Activated CD8-positive, alpha-beta memory T cell treated with anti-CD3 and anti-CD28 coated beads for 1 hour (primary cell): ENCODE measurements at places on chromosomes 4 and X.

DNA sequence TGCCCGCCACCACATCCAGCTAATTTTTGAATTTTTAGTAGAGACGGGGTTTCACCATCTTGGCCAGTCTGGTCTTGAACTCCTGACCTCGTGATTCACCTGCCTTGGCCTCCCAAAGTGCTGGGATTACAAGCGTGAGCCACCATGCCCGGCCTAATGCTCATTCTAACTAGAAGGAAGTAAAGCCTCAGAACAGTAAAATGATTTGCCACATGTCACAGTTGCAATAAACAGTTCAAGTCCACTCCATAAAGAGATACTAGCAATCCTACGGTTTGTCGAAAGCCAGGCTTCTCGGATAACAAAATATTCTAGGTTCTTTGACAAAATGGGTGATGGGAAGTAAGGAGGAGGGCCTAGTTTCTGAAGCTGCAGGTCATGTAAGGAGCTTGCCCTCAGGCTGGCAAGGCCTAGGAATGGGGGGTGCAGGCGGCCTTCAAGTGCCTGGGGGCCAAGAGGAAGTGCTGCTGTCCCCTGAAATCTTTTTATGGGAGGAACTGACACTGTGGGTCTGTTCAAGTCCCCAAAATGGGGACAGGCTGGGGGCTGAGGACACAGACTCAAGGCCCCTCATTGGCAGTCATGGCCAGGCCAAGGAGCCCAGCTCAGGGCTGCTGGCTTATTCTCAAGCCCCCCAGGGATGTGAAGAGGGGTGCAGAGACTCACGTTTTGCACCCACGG lies 31.8 kb upstream of the ACSL1 start:
- no peak for DNase-seq

GRCh38 chrX:29318012-29318411 lies 730.8 kb downstream of the IL1RAPL1 start:
- no peak for DNase-seq

DNA sequence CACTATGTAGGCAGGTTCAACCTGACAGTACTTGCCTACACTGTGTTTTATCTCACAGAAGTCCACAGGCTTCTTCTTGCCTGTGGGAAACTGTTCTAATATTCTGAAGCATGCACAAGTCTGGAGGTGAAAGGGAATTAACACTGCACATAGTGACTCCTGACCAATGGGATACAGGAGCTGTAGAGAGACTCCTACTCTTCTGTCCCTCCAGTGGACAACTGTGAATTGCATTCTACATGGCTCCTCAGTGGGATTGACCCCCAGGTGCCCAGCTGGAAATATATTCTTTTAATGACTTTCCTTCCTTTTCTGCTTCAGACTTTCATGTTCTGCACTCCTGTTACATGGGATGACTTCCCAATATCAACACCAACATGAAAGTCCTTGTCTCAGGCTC lies 8.2 kb upstream of the YIPF6 start:
- DNase-seq: no peak

GRCh38 chr4:185472103-185472542 lies 590 bp upstream of the CCDC110 start:
- no peak for DNase-seq

DNA sequence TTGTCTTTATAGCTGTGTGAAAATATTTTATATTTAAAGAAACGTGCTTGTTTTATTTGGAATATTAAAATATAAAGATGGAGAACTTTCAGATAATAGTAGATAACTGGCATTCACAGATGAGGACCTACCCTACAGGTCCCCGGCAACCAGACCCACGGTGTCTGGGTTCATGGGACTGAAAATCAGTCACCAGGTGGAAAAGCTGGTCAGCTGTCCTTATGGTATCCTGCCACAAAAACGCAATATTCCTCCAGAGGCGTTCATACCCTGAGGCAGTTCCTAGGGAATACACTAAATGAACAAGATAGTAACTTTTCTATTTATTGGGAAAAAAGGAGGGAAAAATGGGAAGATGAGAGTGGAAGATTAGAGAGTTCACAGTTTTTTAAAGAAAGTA lies 1.2 kb downstream of the TLR6 start:
- no peak for DNase-seq

DNA sequence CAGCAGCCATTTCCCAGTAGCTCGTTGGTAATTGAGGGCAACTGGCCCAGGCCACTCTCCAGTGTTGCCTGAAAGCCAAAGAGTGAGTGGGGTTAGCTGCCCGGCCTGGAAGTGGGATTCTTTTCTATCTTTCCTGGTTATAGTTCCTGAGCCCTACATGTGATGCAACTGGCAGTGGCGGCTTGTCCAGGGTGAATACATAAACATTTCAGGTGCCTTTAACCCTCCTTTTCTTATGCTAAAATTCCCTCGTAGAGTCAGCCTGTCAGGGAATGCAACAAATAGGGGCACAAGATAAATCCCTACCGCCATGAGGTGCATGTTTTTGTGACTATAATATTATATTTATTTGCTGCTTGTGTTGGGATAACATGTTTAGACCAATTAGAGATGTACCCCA lies 13.4 kb upstream of the HERC5 start:
- DNase-seq: no peak

- DNase-seq: no peak
Observed at GRCh38 chr4:115332078-115332477, 218.7 kb upstream of the NDST4 start.

GRCh38 chrX:1462596-1463251 lies 10.0 kb upstream of the ASMTL start:
- DNase-seq: peak; percentile 39

DNA sequence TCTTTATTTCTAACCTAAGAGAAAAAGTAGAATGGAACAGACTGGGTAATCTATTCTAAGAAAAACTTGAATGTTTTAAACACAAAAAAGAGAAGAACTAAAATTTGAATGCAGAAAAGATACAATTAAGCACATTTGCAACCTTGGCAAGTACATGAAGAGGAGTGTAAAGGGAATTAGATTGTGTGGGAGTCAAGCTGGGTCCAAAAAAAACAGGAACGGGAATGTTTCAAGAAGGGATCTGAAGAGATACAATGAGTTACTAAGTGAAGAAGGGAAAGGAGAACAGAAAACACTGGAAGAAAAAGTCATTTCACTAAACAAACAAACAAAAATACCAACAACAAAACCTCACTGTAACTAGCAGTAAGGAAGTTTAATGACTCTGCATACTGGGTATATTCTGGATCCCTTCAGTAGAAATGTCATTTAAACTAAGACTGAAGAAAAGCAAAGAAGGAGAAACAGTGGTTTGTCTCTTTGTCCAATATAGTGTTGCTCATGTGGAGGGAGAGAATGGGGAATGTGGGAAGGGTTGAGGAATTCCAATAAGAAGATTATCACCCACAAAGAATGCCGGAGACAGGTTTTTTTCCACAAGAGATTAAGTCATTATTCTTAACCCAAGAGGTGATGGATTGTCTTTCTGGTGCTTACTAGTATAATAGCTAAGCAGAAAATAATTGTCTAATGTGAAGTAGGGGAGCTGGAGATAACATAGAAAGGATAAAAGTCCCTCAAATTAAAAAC lies 50.4 kb upstream of the PTPN13 start:
- DNase-seq: no peak

DNA sequence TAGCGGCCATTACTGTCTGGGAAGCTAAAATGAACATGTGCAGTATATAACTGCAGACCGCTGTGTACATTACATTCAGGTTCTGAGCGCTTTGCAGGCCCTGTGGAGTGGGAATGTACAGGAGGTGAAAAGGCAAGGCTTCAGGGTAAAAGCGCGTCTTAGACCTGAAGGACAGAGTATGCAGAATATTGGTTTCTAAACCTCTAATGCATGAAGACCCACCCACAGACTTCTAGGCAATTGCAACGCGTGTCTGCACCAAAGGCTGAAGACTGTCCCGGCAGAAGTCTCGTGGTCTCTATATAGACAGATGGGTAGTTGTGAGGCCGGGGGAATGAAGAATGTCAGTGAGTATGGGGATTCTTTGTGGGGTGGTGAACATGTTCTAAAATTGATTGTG lies 5.4 kb downstream of the MAP7D2 start:
- DNase-seq: no peak

DNA sequence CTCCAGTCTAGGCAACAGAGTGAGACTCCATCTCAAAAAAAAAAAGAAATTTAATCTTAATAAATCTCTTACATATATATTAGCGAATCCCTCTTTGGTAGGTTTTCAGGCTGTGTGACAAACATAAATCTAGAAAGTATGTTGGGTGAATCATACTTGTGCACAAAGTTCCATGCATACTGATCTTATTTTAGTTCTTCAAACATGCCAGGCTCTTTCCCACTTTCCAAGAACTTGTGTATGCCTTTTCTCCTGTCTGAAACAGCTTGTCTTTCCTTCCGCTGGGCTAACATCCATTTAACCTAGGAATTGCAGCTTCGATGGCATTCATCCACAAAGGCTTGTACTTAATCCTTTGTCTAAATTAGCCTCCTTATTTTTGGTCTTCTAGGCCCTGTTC lies 156.6 kb upstream of the CASK start:
- DNase-seq: no peak

- no peak for DNase-seq
Observed at GRCh38 chr4:111221371-111221770, 598.5 kb upstream of the PITX2 start.

DNA sequence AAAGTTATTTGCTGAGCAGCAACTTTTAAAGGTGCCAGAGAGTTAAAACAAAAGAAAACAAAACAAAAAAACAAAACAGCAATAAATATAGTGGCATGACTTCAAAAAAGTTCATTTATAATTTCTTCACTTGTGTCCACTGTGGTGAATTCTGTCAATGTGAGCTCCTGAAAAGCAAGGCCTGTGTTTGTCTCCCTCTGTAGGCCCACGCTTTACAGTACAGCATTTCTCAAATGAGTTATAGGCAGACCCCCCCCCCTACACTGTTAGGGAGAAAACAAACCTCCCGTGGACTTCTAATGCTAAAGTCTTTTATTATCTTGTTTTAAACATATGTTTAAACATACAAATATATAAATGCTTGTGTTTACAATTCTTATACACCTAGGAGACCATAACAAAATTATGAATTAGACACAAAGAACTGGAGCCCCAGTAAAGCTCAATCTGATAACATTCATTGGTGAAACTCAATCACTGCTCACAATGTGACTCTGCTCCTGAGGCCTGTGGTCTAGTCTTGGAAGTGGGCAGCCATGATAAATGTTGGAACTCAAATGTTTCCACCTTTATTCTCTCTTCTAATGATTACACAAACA lies 47.0 kb upstream of the SCOC start:
- DNase-seq: no peak

DNA sequence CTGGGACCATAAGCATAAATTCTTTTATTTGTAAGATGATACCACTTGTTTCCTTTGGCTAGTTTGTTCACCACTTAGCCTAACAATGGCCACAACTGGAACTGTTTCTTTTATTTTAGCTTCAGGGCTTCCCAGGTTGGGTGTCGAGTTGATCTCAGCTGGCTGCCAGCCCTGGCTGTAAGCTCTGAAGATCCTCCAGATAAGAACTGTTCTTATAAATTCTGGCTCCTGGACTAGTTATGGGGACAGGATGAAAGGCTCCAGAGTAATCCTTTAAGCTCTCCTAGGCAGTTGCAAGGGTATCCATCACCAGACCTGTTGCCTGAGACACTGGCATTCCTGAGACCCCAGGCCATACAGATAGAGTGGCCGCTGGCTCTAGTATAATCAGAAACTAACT lies 129.4 kb upstream of the ACSL4 start:
- DNase-seq: no peak

DNA sequence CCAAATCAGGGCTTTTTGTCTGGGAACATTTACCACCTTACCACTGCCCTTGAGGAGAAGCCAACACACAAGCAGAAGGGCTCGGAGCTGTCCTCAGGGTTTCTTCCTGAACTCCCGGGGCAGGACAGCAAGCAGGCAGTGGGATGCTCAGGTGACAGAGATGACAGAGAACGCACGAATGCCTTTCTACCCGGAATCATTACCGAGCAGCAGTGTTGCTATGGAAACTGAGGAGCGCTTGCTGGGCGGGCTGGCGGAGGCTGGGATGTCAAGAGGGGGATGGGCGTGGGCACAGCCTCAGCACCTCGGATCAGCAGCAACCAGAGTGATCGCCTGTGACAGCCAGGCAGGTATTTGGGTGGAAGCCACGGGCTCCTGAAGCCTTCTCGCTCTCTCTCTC lies 17.8 kb downstream of the SSR4 start:
- DNase-seq: no peak

DNA sequence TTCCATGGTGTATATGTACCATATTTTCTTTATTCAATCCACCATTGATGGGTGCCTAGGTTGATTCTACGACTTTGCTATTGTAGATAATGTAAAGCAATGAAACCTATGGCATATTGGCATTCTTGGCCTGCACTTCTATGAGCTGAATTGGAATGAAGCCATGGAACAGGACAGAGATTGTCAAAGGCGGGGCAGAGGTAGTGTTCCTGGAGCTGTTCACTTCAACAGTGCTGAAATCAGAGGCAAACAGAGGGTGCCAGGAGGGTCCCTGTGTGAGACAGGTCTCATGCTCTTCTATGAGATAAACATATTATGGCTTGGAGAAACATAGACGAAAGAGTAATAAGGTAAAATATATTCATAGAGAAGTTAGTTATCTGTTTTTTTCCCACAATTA lies 342.6 kb upstream of the VCX start:
- no peak for DNase-seq

GRCh38 chrX:42524379-42524778 lies 253.6 kb downstream of the PPP1R2C start:
- DNase-seq: no peak

DNA sequence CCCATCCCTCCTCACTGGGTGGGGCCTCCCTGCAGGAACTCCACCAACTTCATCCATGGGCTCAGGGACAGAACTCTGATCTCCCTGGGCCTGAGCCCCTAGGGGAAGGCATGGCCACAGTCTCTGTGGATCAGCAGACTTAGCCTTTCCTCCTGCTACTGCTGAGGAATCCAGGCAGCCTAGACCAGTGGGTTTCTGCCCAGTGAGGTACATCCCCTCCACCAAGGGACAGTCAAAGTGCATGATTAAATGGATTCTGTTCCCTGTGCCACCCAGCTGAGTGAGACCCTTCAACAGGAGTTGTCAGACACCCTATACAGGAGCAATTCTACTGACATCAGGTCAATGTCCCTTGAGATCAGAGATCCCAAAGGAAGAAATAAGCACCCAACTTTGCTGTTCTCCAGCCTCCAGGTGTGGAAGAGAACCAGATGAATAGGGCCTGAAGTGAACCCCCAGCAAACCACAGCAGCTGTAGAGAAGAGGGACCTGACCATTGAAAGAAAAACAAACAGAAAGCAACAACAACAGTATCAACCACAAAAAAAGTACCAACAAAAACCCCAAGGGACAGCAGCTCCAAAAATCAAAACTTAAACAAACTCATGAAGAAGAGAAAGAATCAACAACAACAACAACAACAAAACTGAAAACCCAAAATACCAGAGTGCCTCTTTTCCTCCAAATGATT lies 84.8 kb downstream of the CHIC1 start:
- DNase-seq: no peak
